Activated CD8-positive, alpha-beta memory T cell treated with anti-CD3 and anti-CD28 coated beads, Interleukin-2, amount 50 U/mL, for 4 hours (primary cell): ENCODE measurements at places on chromosomes 1 and 21.

GRCh38 chr1:12276225-12276624 is 46.4 kb downstream of the VPS13D start:
- DNase-seq = no peak

GRCh38 chr1:169745015-169745861 is 11.4 kb upstream of the SELE start:
- no peak for DNase-seq

DNA sequence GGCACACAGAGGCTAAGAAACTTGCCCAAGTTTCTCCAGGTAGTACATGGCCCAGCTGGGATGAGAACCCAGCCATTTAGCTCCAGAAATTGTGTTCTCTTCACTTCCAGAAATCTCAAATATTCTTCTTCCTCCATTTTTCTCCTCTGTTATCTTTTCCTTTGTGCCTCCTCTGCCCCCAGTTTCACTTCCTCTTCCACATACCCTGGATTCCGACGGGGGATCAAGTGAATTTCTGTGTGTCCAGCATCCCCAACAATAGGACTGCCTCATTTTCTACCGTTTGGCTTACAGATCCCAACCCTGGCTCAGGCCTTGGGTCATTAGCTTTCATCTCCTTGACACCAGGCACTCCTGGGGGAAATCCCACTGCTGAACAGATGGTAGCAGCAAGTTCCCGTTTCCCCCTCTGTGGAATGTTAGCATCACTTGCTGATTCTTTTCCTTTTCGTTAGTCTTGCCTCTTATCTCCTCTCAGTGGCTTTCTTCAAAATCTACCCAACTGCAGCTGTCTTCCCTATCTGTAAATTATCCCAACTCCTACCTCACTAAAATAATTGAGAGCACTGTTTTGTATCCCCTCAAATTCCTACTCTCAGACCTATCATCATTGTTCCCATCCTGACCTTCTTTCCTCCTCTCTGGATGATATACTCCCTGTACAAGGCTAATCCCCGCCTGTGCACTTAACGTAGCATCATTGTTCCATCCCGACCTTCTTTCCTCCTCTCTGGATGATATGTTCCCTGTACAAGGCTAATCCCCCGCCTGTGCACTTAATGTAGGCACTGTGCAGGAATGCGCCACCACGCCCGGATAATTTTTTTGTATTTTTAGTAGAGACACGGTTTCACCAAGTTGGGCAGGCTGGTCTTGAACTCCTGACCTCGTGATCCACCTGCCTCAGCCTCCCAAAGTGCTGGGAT is 36.5 kb downstream of the SCCPDH start:
- DNase-seq = no peak

GRCh38 chr1:197948926-197949899 is 32.0 kb downstream of the LHX9 start:
- DNase-seq = peak; percentile 25

DNA sequence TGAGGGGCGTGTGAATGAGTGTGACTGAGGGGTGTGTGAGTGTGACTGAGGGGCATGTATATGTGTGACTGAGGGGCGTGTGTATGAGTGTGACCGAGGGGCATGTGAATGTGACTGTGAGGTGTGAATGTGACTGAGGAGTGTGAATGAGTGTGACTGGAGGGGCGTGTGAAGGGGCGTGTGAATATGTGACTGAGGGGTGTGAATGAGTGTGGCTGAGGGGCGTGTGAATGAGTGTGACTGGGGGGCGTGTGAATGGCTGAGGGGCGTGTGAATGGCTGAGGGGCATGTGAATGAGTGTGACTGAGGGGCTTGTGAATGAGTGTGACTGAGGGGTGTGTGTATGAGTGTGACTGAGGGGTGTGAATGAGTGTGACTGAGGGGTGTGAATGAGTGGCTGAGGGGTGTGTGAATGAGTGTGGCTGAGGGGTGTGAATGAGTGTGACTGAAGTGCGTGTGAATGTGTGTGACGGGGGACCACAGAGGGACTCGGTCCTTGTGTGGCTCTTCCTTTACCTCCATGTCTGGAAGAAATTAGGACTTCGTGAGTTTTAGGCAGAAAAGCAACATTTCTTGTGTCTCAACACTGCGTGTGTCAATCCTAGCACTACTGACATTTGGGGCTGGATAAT is 105.8 kb downstream of the GLIS1 start:
- no peak for DNase-seq

DNA sequence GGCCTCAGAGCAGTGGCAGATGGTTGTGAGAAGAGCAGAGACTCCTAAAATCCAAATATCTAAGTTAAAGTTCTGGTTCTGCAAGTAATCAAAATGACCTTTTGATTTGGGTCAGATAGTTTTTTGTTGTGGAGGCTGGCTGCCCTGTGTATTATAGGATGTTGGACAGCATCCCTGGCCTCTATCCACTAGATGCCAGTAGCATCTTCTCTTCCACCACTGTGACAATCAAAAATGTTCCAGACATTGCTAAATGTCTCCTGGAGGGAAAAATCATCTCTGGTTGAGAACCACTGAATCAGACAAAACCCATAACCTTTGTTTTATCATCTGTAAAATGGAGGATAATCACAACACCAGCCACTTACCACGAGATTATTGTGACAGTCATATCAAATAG is 5.9 kb upstream of the DPT start:
- DNase-seq = no peak

- no peak for DNase-seq
Observed at GRCh38 chr1:214538496-214538895, 12.9 kb downstream of the PTPN14 start.

DNA sequence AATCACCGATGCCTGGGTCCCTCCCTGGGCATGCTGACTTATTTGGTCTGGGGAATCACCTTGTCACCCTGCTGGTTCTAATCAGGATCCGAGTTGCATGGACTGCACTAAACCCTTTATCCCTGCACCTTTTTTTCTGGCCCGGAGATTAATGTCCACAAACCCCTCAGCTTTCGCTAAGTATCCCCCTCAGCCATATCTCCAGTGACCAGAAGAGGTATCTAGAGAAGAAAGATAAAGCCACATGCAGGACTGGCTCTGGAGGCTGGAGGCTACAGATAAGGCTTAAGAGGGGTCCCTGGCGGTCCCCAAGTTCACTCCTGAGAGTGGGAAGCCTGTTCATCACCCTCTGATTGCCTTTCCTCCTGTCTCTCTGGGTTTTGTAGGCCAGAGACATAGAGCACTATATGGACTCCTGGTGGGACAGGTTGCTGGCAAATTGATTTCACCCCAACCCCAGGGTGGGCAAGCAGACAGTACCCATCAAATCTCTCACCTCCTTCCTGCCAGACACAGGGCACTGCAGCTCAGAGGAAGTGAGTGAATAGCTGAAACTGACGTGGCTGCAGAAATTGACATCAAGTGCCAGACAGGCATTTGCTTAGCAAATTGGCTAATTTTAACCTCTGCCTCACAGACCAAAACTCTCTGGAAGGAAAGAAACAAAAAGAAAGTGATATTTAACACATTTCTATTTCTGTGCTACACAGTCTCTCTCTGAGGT is 38.8 kb downstream of the HMGB4 start:
- no peak for DNase-seq

GRCh38 chr1:221706876-221707582 is 34.9 kb downstream of the DUSP10 start:
- DNase-seq = no peak

DNA sequence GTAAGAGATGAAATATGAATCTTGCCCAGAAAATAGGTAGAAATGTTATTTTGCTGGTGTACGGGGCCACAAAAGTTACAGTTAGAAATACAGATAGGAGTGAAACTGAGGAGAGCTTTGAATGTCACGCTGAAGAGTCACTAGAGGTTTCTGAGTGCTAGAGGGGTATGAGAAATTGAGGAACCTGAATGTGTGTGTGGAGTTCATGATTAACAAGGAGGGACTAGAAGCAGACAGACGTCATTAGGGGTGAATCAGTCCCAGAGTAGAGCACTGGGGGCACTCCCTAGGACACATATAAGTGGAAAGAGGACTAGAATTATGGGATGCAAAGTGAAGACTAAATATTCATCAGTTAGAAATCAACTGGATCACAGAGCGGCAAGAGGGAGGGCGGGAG is 188.9 kb upstream of the MAP1LC3C start:
- DNase-seq = no peak

- DNase-seq = no peak
Observed at GRCh38 chr1:150015651-150016131, 5.2 kb upstream of the OTUD7B start.

DNA sequence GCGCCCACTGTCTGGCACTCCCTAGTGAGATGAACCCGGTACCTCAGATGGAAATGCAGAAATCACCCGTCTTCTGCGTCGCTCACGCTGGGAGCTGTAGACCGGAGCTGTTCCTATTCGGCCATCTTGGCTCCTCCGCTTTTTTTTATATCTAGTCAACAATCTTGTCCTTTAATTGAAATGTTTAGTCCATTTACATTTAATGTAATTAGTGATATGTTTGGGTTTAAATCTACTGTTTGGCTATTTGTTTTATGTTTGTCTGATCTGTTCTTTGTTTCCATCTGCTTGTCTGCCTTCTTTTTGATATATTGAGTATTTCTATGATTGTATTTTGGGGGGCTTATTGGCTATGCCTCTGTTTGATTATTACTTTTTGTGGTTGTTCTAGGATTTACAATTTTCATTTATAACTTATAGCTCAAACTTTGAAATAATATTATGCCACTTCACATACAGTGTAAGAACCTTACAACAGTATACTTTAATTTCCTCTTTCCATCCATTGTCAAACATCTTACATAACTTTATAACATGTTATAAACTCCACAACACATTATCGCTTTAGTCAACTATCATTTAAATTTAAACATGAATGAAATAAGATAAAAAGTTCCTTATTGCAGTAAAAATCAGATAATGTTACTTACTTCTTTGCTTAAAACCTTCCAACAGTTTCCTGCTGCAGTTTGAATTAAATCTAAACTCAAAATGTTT is 16.5 kb upstream of the RYR2 start:
- DNase-seq = no peak

DNA sequence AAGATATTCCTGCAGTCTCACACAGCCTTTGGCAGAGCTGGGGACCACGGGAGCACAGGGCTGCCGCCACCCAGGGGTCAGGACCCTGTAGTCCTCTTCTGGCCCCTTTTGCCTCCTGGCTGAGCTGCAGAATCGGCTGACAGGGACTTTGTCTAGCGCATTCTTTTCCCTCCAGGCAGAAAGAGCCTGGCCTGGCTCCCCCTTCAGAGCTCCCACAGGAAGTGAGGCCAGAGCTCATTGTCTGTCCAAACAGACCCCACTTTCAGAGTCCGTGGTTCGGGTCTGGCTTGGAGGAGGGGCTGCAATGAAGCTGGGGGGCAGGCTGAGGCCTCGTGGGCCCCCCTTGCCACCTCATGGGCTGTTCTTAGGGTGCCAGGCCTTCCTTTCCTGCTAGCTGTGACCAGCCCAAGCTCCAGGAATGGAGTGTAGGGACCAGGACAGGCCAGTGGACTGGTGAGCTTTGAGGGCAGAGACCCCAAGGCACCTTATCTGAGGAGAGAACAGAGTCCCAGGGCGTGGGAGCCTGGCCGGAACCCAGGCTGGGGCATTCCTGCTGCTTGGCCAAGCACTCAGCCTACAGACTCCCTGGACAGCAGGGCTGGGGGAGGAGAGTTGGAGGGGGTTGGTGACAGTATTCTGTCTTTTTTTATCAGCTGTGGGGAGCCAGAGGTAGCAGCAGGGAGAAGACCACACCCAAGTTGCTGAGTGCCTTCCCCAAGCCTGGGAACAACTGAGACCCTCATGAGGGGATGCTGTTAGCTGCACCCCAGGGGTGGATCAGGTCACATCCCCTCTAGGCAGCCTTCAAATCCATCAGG is 4.7 kb downstream of the CELSR2 start:
- no peak for DNase-seq

GRCh38 chr1:154806333-154806732 is 63.7 kb downstream of the KCNN3 start:
- no peak for DNase-seq

DNA sequence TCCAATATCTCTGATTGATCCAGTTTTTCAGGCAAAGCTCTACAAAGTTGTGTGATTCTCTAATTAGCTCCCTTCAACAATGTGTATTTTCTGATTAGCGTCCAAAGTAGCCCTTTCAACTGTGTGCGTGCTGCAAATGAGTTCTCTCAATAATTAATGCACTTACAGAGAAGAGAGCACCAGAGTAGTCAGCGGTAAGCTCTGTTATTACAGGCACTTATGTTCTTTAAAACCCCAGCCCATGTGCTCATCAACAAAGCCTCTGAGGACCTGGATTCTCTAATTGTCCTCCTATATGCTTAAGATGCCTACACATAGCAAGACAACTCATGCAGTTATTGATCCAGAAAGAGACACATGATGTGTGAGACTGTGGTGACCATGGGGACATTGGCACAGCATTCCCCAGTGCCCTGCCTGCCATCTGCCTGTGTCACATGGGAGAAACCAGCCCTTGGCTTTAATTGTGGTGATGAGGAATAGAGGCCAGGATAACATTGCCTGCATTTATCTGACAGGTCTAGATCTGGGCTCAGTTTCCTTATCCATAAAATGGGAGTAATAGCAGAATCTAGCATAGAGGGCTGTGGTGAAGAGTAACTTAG is 151.7 kb downstream of the PCP4 start:
- DNase-seq = no peak

GRCh38 chr1:47906527-47907176 is 90.5 kb downstream of the TRABD2B start:
- no peak for DNase-seq

GRCh38 chr21:36608897-36609225 is 90.1 kb upstream of the SIM2 start:
- DNase-seq = no peak

DNA sequence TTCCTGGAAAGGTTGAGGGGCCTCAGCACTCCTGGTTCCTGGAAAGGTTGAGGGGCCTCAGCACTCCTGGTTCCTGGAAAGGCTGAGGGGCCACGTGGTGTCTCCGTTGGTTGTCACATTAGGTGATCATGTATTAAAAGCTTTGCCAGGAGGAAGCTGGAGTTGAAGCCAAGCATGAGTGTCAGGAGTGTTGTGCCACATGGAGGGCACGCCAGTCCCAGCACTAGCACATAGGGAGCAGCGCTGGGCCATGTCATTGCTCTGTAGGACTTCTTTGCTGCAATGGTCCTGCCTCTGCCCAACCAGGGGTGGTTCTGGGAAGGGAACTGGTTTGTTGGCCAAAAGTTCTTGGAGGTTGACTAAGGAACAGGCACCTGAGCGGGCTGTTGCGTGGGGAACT is 13.3 kb downstream of the ATP5PO start:
- DNase-seq = no peak

- DNase-seq = no peak
Observed at GRCh38 chr1:245678860-245679411, 524.2 kb downstream of the KIF26B start.
